Ovary (tissue), 10 donors: ENCODE measurements at places on chromosomes 16 and 17.

DNA sequence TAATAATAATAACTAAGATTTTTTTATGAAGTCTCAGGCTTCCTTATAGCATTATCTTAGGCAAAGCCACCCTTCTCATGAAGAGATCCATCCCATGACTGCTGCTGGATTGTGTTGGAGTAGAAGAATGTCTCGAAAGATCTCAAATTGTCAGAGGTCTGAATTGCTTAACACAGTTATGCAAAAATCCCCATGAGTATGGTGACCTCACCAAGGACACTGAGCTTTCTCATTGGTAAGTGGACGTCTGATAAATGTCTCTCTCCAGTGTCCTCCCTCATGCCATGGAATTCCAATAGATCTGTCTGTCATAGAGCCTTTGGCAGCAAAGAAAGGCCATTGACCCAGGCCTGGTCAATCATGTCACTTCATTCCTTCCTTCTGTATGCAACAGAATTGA lies 264.5 kb downstream of the CDH11 start:
- DNase-seq, result no peak
- no peaks in the 10 kb centered on the region for H3K4me1 ChIP-seq
- H3K36me3 ChIP-seq, result no peaks in the 10 kb centered on the region
- no peaks in the 10 kb centered on the region for H3K27me3 ChIP-seq

DNA sequence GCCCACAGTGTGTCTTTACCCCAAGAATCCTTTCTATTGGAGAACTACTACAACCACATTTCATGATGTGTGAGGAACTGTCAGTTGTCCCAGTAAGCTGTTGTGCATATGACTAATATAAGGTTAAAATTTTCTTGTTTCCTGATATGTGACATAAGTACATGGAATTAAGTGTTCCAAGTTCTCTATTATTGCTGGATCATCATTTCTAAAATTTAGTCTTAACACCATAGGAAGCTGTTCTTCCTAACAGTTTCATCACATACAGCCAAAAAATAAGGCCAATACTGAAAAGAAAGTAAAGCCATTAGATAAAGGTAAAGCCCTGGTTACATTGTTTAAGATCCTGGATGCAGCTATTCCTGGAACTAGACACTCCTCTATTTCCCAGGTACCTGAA lies 620.9 kb upstream of the CDH8 start:
- no peaks in the 10 kb centered on the region for H3K4me1 ChIP-seq
- no peaks in the 10 kb centered on the region for H3K36me3 ChIP-seq

GRCh38 chr17:41932816-41933389 lies 2.5 kb downstream of the ODAD4 start:
- no peaks in the 10 kb centered on the region for H3K36me3 ChIP-seq
- H3K4me1 ChIP-seq, result peaks cover 4% of the 10 kb centered on the region
- DNase-seq, result no peak

DNA sequence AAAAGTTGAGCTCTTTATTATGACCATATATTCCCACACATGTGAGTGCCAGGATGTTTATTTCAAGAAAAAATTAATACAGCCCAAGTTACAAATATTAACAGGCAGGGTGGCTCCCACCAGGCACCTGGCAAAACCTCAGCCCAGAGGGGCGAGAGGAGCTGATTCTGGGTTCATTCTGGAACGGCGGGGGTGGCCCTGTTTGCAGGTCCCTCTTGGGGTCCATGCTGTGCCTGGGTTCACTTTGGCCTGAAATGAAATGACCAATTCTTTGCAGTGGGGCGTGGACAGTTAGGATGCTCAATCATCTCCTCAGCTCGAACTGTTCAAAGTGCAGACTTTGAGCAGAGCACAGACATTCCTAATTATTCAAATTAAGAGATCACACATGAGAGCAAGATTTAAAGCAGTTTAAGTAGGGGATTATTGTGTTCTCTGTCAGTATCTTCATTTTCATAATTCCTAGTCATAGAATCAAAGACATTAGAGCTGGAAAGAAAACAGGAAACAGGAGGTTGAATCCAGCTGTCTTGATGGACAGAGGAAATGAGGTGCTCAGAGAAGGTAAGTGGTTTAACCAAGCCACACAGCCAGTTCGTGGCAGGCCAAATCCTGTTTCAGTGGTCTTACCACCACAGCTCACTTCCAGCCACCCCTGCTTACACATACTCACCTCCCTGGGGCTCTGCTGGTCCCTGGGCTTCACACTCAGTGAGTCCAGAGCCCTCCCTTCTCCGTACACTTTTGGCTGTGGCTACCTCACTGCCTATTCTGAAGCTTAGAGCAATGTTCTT lies 363.9 kb upstream of the TNRC6C start:
- DNase-seq, result no peak
- H3K36me3 ChIP-seq, result no peaks in the 10 kb centered on the region

DNA sequence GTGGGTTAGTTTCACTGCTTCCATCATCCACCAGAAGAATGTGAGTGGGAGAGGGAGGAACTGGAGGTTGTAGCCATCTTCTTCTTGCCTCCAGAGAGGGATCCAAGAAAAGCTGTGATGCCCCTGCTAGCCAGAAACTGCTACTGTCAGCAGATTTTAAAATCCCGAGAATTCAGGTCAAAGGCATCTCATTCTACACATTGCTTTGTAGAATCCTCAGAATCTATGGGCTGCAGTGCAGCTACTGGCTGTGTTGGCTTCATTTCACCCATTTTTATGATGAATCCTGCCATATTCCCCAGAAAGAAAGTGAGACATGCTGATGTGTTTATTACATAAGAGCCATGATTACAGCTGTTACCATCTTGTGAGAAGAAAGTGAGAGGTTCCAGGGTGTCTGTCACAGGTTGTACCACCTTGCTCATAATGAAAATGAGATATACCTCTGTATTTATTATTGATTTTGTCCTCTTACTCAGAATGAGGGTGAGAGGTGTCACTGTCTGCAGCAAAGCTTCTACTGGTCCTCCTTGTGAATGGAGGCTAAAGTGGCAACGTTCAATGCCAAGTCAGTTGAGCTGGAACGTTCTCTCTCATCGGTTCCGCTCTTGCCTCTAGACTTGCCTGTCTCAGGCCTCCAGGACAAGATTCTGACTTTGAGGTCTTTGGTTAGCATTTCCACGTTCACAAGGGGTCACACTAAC lies 50.1 kb upstream of the MYH10 start:
- H3K27ac ChIP-seq, result no peak overlapping the region
- H3K4me3 ChIP-seq, result no peak overlapping the region
- H3K4me1 ChIP-seq, result peaks cover 11% of the 10 kb centered on the region
- no peaks in the 10 kb centered on the region for H3K36me3 ChIP-seq
